Activated T-helper 1 cell treated with anti-CD3 and anti-CD28 coated beads, Interleukin-12 subunit alpha, Interleukin-12 subunit beta, Interleukin-2, Interleukin-4 antibody, amounts not matched to agents 30 ng/mL and 10 ng/mL and 1 ng/mL, durations not matched to agents 14 hours and 24 hours and 36 hours (primary cell): ENCODE measurements at places on chromosomes 1 and 21.
A peak's percentile ranks its signal among the peaks of the same experiment; 100 is the strongest.

DNA sequence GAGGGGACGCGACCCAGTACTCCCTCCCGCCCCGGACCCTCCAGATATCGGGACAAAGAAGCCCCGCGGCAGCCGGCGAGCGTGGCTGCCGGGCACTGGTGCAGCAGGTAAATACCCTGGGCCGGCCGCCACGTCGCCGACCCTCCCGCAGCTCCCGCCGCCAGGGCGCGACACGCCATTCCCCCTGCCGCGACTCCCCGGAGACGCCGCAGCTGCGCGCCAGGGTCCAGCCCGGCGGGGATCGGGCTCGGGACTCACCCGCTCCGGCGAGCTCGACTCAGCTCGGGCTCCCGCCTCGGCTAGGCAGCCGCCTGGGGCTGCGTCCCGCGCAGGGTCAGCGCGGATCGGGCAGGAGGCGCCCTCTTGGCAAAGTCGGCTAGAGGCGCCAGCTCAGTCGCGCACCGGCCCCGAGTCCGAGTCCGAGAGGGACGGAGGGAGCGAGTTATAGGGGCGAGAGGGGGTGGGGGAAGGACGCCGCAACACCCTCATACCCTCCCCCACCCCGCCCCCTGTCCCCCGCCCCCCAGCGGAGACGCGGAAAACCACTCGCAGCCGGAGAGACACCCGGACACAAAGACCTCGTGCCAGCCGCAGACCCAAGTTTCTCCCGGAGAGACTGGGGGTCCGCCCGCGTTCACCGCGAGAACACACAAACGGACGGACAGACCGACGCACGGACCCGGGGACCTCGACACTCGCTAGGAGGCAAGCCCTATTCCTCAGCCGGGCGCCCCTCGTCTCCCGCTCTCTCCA, 985 bp downstream of the SYT6 start:
- peaks cover 56% of the 10 kb centered on the region for H3K27me3 ChIP-seq
- no peak for DNase-seq
- H3K36me3 ChIP-seq = no peaks in the 10 kb centered on the region
- no peak overlapping the region for H3K27ac ChIP-seq

- H3K36me3 ChIP-seq = peaks cover 71% of the 10 kb centered on the region
- H3K4me1 ChIP-seq = peaks cover 71% of the 10 kb centered on the region
- no peaks in the 10 kb centered on the region for H3K27me3 ChIP-seq
- H3K27ac ChIP-seq = peak overlapping the region; percentile 77
- peak overlapping the region; percentile 24 for H3K4me3 ChIP-seq
- DNase-seq = no peak
Observed at GRCh38 chr21:44078411-44078981, 28.7 kb upstream of the PWP2 start.

- H3K27ac ChIP-seq = no peak overlapping the region
- H3K4me1 ChIP-seq = peaks cover 17% of the 10 kb centered on the region
Observed at GRCh38 chr1:223772771-223773160, 60.4 kb downstream of the CAPN2 start.

GRCh38 chr1:27099587-27100334, 55.2 kb downstream of the SLC9A1 start:
- no peaks in the 10 kb centered on the region for H3K27me3 ChIP-seq
- H3K4me1 ChIP-seq = peaks cover 14% of the 10 kb centered on the region
- H3K4me3 ChIP-seq = no peak overlapping the region
- H3K27ac ChIP-seq = peak overlapping the region; percentile 66

DNA sequence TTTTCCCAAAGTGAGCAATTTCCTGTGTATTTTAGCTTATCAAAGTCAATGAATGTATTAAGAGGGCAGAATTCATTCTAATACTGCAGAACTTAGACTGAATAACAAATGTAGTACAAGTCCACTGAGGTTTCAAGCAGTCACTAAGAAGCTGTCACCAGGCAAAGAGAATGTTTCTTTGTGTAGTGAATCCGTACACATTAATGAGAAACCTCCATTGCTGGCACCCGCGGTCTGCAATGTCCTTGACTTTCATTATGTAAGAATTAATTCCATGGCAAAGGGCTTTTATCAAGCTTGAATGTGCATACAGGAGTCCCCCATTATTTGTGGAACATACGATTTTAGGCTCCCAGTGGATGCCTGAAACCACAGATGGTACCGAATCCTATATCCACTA, 719.5 kb upstream of the TMPRSS15 start:
- H3K36me3 ChIP-seq = no peaks in the 10 kb centered on the region
- no peaks in the 10 kb centered on the region for H3K4me1 ChIP-seq
- DNase-seq = no peak
- no peak overlapping the region for H3K27ac ChIP-seq
- no peak overlapping the region for H3K4me3 ChIP-seq

- DNase-seq = no peak
- H3K27ac ChIP-seq = no peak overlapping the region
- H3K4me3 ChIP-seq = no peak overlapping the region
Observed at GRCh38 chr1:18118078-18118477, 10.5 kb downstream of the IGSF21 start.

DNA sequence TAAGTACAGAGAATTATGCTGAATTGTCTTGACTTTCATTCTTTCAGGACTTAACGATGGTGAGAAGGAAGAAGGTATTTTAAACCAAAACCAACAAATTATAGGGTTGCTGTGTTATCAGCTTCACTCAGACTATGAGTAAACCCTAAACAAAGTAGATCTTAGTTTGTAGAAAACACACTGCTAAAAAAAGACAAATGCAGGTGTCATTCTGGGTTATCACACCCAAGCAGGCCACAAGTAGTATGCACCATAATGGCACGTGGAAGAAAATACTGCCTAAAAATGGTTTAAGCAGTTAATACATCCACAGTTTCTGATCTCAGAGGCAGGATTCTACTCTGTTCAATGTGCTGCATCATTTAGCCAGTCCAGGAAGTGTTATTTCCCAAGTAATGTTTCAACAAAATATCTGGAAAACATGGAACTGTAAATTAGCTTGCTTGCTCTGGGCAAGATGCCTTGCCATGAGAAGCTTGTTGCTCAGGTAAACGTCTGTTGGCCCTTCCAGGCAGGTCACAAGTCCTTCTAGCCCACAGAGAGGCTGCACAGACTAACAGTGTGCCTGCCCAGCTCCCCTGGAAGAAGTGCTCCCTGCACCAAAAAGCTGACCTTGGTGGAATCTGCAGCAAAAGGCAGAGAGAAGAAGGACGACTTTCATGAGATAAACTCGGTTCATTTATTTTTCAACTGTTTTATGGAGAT, 4.1 kb downstream of the DIPK1A start:
- H3K4me3 ChIP-seq = peak overlapping the region; percentile 27
- H3K36me3 ChIP-seq = peaks cover 22% of the 10 kb centered on the region
- peaks cover 67% of the 10 kb centered on the region for H3K4me1 ChIP-seq
- peak overlapping the region; percentile 90 for H3K27ac ChIP-seq
- no peaks in the 10 kb centered on the region for H3K27me3 ChIP-seq
- no peak for DNase-seq

DNA sequence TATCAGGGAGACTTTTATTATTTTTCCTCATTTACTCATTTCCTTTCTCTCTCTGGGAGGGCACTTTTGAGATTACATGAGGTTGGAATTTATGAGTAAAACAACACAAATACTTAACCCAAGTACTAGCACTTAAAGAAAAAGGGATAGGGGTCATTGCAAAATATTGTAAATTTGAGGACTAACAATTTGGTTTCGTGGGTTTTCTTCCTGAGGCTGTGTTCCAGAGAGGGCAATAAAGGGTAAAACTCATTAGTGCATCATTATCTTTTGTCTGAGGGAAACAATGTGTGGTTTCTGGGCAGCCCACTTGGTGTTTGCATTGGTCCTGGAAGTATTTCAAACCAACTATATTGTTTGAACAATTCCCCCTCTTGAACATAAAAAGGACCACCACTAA, 96.5 kb downstream of the GREM2 start:
- DNase-seq = no peak
- H3K27ac ChIP-seq = no peak overlapping the region
- H3K4me3 ChIP-seq = no peak overlapping the region
- H3K36me3 ChIP-seq = no peaks in the 10 kb centered on the region
- H3K4me1 ChIP-seq = no peaks in the 10 kb centered on the region
